H7 (cell line): ENCODE measurements at places on chromosomes 2 and 18. TPM values are rescaled to one million over a fixed set of nuclear protein-coding genes. Genes with fewer than 3 reads are reported as not detected.

The GCKR gene
- total RNA-seq: 0.07 TPM in 1 of 2 replicates, not detected in the other

The NTSR2 gene
- total RNA-seq: not detected in 2 replicates

The COL3A1 gene
- total RNA-seq: not detected in 2 replicates

The ACYP2 gene
- total RNA-seq: 3.7 and 5.2 TPM in 2 replicates

The ACTG2 gene
- total RNA-seq: 0.97 TPM in 1 of 2 replicates, not detected in the other

The DNER gene
- 0.70 and 1.0 TPM in 2 replicates for total RNA-seq

The RPRM gene
- total RNA-seq: 84.1 and 92.3 TPM in 2 replicates

The IRS1 gene
- 15.2 and 17.1 TPM in 2 replicates for total RNA-seq

The SAG gene
- total RNA-seq: not detected in 2 replicates

The CRYGA gene
- total RNA-seq: not detected in 2 replicates

The PRKAG3 gene
- not detected in 2 replicates for total RNA-seq

The SERPINB2 gene
- not detected in 2 replicates for total RNA-seq

The SCN7A gene
- 0.07 TPM in 1 of 2 replicates, not detected in the other for total RNA-seq

The ANO7 gene
- total RNA-seq: 2.0 and 4.0 TPM in 2 replicates

The TSPYL6 gene
- not detected in 2 replicates for total RNA-seq

The SLC5A7 gene
- total RNA-seq: 0.03 TPM in 1 of 2 replicates, not detected in the other

The RAB6C gene
- total RNA-seq: not detected in 2 replicates

The ELOA2 gene
- total RNA-seq: not detected in 2 replicates

The CFAP53 gene
- total RNA-seq: 0.33 TPM in 1 of 2 replicates, not detected in the other

The MYO7B gene
- total RNA-seq: not detected in 2 replicates

The SCN3A gene
- total RNA-seq: not detected in 2 replicates

The RPS27A gene
- 1,807 and 1,879 TPM in 2 replicates for total RNA-seq

The C1QL2 gene
- 0.28 and 0.59 TPM in 2 replicates for total RNA-seq

The GALNT13 gene
- 7.1 and 8.7 TPM in 2 replicates for total RNA-seq

The COL5A2 gene
- 130 and 149 TPM in 2 replicates for total RNA-seq
